ENCODE measurements at places on chromosomes 3 and 15.

DNA sequence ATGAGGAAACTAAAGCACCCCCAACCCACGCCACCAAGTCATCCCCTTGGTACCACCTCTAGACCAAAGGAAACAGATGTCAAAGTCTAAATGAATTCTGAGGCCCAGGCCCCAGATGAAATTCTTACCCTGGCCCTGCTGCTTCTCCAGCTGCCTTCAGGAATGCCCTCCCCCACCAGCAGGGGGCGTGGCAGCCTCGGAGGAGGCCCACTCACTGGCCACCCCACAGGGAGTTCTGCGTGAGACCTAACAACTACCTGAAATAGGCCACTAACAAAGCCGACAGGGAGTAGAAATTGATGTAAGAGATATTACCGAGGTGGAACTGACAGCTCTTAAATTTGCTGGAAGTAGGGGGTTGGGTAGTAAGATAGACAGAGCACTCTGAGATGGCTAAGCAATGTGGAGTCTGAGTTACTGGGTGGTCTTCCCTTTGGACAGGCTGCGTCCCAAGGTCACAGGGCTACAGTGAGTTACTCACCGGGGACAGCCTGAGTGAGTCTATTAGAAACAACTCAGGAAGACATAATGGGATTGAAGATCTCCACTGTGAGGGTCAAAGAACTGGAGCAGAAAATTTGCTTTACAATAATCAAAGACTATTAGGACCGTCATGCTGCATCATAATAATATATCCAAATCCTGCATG is 240.7 kb downstream of the SHOX2 start:
- DNase-seq: no peak

DNA sequence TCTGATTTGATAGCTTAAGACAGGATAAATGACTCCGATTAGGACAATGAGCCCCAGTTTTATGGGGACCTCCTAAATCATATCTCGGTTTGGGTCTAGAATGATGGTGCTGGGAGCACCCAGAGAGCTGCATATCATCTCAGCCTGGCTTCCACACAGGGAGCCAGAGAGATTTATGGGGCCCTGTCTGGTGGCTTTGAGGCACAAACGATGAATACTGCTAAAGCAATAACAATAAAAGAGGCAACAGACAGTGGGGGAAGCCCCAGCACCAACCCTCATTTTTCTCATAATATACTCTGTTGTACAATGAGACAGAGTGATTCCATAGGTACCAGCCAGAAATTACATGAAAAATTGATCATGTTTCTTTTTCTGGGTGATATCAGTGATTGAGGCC is 889.0 kb upstream of the CFAP20DC start:
- no peak for DNase-seq

- DNase-seq: no peak
These were observed 43.4 kb downstream of the DHX30 start for GRCh38 chr3:47846186-47846879.

- DNase-seq: no peak
These were observed 4.2 kb upstream of the CHRM5 start for GRCh38 chr15:33963831-33964664.

GRCh38 chr15:32994810-32995424 is 199.6 kb downstream of the FMN1 start:
- DNase-seq: no peak

- peak; percentile 52 for DNase-seq
These were observed at the start of gene RARB for GRCh38 chr3:25427942-25428788. RARB (plus strand) TSS chr3:25428263; CDS start chr3:25428732, 469 bp downstream.

DNA sequence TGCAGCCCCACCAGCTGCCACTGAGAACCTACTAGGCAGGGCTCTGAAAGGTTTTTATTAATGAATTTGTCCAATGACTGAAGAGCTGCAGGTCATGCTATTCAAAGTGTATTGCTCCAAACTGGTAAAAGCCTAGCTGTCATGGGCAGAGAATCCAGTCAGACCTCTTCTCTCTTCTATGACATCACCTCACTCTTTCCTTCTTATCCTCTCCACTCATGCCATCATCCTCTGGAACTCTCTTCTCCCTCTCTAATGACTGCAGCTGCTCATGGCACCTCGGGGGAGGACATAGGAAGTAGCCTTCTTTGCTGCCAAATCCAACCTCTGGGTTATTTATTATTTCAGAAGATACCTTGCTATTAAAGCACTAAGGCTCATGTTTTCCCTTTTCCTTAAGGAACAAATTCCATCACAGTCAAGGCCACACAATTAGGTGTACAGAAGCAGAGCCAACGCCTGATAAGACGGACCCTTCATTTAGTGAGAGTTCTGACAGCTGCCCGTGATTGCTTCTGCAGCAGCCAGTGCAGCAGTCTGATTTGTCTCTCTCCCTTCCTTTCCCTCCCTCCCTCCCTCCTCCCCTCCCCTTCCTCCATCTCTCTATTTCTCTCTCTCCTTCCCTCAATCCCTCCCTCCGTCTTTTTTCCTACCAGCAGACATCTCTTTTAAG is 87.0 kb upstream of the ONECUT1 start:
- DNase-seq: no peak

DNA sequence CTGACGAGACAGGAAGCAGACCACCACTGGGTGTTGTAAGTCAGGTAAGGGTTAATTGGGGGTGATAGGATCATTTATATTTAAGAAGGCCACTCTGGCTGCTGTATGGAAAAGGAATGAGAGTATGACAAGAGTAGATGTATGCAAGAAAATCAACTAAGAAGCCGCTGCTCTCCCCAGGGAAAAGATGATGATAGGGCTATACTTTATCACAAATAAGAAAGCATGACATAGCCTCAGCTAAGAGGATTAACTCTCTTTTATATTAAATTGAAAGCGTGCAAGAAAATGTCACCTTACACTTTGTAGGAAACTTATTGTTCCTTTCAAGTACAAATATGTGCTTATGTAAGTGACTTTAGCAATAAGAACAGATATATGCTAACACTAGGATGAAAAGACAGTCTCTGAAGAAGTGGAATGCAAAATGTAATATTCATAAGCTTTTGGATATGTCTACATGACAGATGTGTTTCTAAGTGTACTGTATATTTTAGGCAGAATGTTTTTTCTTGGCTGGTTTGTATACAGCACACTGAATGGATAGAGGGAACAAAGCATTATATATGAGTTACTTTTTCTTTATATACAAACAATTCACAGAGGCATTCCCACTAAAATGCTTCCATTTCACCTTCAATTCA is 8.7 kb upstream of the NDUFB4 start:
- DNase-seq: no peak

DNA sequence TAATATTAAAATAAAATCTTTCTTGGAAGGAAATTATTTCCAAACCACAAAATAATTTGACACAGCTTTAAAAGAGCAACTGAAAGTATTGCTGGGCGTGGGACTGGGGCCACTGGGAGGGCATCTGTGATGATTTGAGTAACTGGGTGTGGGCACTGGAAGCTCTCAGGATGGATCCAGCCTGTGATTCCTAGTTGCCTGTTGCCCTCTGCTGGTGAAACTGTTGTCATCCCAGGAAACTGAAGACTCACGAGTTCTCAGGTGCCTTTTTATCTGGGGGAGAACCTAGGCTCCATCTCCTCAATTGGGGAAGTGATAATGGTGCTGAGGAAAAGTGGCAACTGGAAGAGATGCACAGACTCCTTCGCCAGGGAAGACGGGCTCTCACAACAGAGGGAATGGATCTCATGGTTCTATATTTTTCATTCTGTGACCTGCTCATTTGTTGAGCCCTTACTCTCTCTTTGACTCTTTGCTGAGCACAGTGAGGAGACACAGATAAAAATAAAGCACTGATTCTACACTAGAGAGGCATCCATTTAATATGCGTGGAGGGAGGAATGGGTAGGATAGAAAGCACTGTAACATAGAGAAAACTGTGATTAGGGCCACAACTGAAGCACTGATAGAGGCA is 61.6 kb downstream of the TPRG1 start:
- peak; percentile 50 for DNase-seq

DNA sequence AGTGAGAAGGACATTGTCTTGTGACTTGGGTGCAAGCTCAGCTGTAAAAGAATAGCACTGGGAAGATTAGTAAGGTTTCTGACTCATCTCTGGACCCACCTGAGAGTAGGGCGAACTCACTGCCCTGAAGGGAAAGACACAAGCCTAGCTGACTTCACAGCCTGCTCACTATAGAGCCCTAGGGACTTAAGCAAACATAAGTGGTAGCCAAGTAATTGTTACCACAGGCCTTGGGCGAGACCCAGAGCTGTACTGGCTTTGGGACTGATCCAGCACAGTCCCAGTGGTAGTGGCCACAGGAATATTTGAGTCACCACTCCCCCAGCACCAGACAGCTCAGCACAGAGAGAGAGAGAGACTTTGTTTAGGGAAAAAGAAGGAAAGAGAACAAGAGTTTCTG is 429.9 kb downstream of the TBL1XR1 start:
- DNase-seq: no peak

DNA sequence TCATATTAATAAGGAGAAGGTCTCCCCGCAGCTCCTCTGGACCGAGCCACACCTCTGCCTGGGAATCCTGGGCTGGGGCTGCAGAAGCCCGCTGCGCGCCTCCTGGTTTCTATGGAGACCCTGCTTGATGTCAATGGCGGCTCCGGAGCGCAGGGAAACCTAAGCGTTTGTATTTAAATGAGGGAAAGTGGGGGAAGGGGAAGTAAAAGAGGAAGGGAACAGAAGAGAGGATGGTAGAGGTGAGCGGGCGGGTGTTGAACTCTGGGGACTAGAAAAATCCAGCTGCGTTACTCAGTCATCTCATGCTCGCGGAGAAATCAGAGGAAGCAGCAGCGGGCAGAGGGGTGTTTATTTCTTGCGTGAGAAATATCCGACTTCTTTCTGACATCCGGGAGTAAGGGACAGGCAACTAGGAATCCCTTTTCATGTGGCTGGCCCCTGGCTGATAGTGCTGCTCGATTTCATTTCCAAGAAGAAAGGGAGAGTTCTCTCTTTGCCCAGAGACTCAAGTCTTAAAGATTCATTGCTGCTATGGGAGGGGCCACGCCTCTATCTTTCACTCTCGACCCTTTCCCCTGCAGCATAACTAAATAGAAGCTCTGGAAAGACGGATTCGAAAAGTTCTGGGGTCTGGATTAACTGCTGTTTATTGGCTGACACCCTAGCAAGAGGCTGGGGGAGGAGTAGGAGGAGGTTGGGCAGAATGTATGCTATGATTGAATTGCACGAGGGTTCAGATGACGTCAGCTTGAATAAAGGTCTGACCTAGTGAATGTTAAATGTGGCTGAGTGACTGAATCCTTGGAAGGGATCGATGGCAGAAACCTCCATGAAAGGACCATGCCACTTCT is 110.5 kb upstream of the GAP43 start:
- DNase-seq: no peak

DNA sequence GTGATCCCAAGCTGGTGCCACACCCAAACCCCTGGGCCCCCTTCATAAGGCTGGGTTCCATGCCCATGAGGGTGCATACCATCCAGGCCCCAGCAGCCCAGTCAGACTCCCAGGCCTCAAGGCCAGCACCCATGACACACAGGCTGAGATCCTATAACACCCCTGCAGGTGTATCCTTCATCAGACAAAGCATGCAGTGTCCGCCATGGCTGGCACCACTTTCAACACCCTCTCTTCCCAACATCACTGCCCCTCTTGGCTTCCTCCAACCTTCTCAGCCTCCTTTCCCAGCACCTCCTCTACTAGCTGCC is 3.5 kb downstream of the CCDC51 start:
- no peak for DNase-seq

GRCh38 chr3:174441588-174442301 is 417.4 kb upstream of the NAALADL2 start:
- no peak for DNase-seq

GRCh38 chr3:189903562-189904250 is 217.0 kb downstream of the P3H2 start:
- no peak for DNase-seq

GRCh38 chr3:9013782-9014563 is 50.7 kb upstream of the RAD18 start:
- no peak for DNase-seq

GRCh38 chr3:132352556-132353143 is 35.4 kb downstream of the ACP3 start:
- no peak for DNase-seq

- peak; percentile 68 for DNase-seq
These were observed 30.2 kb upstream of the ATOSA start for GRCh38 chr15:52709187-52709981.

DNA sequence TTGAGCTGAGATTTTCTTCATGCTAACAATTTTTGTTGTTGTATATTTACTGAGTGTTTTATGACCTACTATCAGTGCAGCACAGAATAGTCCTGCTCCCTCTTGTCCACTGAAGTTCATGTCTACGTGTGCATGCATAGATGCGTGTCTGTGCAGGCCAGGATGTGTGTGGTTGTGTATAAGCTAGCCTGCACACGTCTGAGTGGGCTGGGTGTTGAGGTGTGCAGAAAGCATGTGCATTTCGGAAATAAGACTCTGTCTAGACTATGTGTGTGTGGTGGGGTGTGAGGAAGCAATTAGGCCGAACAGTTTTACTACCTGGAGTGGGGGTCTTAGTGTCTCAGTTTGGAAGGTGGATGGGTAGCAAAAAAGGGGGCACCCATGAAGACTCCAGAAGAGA is 39.2 kb downstream of the ATP2B2 start:
- no peak for DNase-seq

DNA sequence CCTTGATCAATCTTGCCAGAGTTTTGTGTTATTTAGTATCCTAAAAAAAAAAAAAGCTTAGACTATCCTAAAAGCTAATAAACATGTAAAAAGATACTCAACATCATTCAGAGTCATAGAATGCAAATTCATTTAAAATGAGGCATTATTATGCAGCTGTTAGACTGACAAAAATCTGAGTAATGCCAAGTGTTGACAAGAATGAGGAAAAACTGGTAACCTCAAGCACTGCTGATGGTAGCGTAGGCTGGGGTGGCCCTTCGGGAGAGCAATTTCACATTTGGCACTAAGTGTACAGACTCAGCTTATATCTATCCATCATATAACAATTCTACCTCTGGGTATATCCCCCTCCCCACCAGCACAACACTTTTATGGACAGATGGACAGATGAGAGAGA is 280.4 kb downstream of the RAP2B start:
- DNase-seq: no peak

GRCh38 chr3:27540231-27540630 is 56.0 kb upstream of the SLC4A7 start:
- no peak for DNase-seq
